ENCODE measurements at places on chromosomes 4 and X.

DNA sequence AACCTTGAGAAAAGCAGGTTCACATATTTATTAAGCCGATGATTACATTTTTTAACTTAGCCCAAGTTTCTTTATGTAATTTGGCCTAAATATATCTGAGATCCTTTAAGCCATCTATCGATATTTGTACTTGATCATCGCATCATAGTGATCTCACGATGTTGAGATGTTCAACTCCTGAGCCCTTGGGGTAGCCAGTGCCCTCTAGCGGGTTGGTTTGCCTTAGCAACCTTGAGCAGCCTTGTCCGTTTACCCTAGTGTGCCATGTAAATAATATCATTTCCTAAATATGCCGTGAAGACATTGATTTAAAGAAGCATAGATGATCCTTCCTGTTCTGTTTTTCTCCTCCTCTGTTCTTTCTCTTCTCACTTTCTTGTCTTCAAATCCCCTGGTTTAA lies 432.2 kb downstream of the RPA4 start:
- no peak for DNase-seq

DNA sequence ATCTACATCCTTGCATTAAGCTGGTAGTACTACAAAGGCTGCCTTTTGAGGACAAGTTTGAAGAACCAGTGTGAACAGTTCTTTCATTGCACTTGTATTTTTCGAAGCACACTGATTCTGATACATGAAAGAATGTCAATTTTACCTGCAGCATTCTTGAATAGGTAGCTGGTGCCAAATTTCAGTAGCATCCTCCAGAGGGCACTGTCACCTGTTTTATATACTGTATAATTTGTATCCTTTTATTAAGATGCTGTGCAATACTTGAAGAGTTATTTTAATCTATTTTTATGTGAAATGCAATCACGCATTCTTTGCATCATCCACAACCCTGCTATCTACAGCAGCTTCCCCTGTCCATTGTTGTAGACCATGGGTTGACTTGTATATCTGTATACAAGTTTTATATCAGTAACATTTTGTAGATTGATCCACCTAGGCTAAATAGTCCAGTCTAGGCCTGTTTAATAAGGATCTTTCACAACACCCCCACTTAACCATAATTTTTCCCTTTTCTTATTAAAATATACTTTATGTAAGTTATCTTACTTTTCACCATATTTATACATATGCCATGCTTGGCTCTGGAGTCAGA lies 325.7 kb downstream of the PCDH7 start:
- no peak for DNase-seq

GRCh38 chr4:23504083-23504482 lies 385.8 kb downstream of the PPARGC1A start:
- no peak for DNase-seq

GRCh38 chrX:22660756-22661155 lies 339.0 kb upstream of the DDX53 start:
- no peak for DNase-seq

DNA sequence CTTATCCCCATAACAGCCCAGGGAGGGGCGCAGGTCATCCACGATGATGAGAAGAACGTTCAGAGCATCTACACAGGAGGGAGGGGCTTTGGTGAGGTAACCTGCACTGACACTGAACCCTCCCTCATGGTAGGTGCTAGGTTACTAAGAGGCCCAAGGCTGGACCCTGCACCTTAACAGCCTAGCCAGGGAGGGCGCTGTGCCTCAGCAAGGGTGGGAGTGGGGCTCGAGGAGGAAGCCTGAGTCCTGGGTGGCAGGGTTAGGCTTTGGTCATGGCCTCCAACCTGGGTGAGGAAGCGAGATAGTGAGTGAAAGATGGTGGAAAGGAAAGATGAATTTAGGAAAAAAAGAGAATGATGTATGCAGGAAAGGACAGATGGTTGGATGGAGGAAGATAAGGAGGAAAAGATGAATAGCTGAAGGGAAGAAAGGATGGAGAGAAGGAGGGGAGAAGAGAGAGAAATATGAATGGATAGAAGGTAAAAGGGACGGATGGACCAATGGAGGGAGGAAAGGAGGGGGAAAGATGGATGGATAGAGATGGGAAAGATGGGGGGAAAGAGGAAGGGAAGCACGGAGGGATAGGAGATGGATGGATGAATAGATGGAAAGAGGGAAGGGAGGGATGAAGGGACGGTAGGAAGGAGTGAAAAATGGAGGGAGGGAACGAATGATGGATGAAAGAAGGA lies 736 bp downstream of the IDS start:
- peak; percentile 37 for DNase-seq

- no peak for DNase-seq
Measured at GRCh38 chr4:34250562-34250961, 1993.8 kb downstream of the ARAP2 start.

- no peak for DNase-seq
Measured at GRCh38 chr4:19329631-19330030, 922.1 kb upstream of the SLIT2 start.

- DNase-seq, result no peak
Measured at GRCh38 chrX:86171366-86171765, 23.1 kb downstream of the DACH2 start.

GRCh38 chr4:3813151-3814052 lies 47.2 kb downstream of the ADRA2C start:
- no peak for DNase-seq

GRCh38 chr4:114399105-114399504 lies 199.5 kb upstream of the UGT8 start:
- no peak for DNase-seq

- no peak for DNase-seq
Measured at GRCh38 chrX:8244301-8244700, 73.2 kb upstream of the VCX2 start.

- DNase-seq, result no peak
Measured at GRCh38 chr4:25290490-25291067, 22.0 kb upstream of the ZCCHC4 start.

DNA sequence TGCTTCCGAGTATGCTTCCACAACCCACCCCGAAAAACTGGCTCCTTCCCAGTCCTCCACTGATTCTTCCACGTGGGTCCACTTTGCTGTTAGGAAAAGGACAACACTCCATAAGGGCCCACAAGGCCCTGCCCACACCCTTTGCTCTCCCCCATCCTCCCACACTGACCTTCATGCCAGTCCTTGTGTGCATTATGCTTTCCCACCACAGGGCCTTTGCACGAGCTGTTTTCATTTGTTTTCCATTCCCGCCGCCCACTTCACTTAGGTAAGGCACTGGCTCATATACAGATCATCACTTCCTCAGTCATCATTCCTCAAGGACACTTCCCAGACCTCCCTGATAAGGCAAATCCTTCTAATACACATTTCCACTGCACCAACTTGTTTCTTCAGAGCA lies 16.8 kb upstream of the SEL1L3 start:
- DNase-seq, result no peak

- DNase-seq, result no peak
Measured at GRCh38 chrX:129802863-129803262, 23.1 kb downstream of the SASH3 start.
